ENCODE measurements at places on chromosomes 5 and 9. TPM values are rescaled to one million over a fixed set of nuclear protein-coding genes. Genes with fewer than 3 reads are reported as not detected.

The TMEM252 gene
- total RNA-seq, result not detected

- peaks cover 4% of the 10 kb centered on the region for H3K4me1 ChIP-seq
- H3K27ac ChIP-seq, result no peak overlapping the region
- no peak for DNase-seq
- no peaks in the 10 kb centered on the region for H3K27me3 ChIP-seq
- H3K4me3 ChIP-seq, result no peak overlapping the region
Measured at GRCh38 chr5:146203872-146204192, 427 bp downstream of the RBM27 start.

GRCh38 chr5:59486508-59486907 lies 407.0 kb downstream of the PDE4D start:
- peaks cover 12% of the 10 kb centered on the region for H3K4me1 ChIP-seq
- DNase-seq, result no peak
- H3K27ac ChIP-seq, result no peak overlapping the region
- H3K4me3 ChIP-seq, result no peak overlapping the region
- no peaks in the 10 kb centered on the region for H3K27me3 ChIP-seq

GRCh38 chr5:92455011-92455410 lies 1071.9 kb upstream of the ARRDC3 start:
- H3K36me3 ChIP-seq, result no peaks in the 10 kb centered on the region
- H3K27me3 ChIP-seq, result no peaks in the 10 kb centered on the region
- DNase-seq, result no peak
- H3K4me1 ChIP-seq, result no peaks in the 10 kb centered on the region

GRCh38 chr9:123825342-123826060 lies 104.4 kb downstream of the DENND1A start:
- no peak overlapping the region for H3K4me3 ChIP-seq
- no peaks in the 10 kb centered on the region for H3K27me3 ChIP-seq
- peaks cover 7% of the 10 kb centered on the region for H3K4me1 ChIP-seq
- H3K27ac ChIP-seq, result no peak overlapping the region
- DNase-seq, result no peak
- peaks cover 29% of the 10 kb centered on the region for H3K36me3 ChIP-seq

The OLFM1 gene
- 23.3 TPM for total RNA-seq

- H3K4me3 ChIP-seq, result no peak overlapping the region
- H3K27ac ChIP-seq, result no peak overlapping the region
- peaks cover 6% of the 10 kb centered on the region for H3K4me1 ChIP-seq
- no peaks in the 10 kb centered on the region for H3K27me3 ChIP-seq
Measured at GRCh38 chr5:41841325-41841724, 28.9 kb downstream of the OXCT1 start.

- DNase-seq, result no peak
- H3K4me1 ChIP-seq, result no peaks in the 10 kb centered on the region
- no peaks in the 10 kb centered on the region for H3K27me3 ChIP-seq
- H3K36me3 ChIP-seq, result no peaks in the 10 kb centered on the region
- H3K27ac ChIP-seq, result no peak overlapping the region
- H3K4me3 ChIP-seq, result no peak overlapping the region
Measured at GRCh38 chr9:88322906-88323566, 65.2 kb upstream of the SPIN1 start.

- H3K4me3 ChIP-seq, result peak overlapping the region; percentile 79
- no peak for DNase-seq
- H3K4me1 ChIP-seq, result peaks cover 63% of the 10 kb centered on the region
- no peaks in the 10 kb centered on the region for H3K27me3 ChIP-seq
- H3K27ac ChIP-seq, result peak overlapping the region; percentile 99
Measured at GRCh38 chr9:694403-695154, 146.9 kb upstream of the DMRT1 start.

- no peaks in the 10 kb centered on the region for H3K4me1 ChIP-seq
- H3K27me3 ChIP-seq, result no peaks in the 10 kb centered on the region
- peak overlapping the region; percentile 84 for H3K27ac ChIP-seq
- no peak overlapping the region for H3K4me3 ChIP-seq
- DNase-seq, result no peak
Measured at GRCh38 chr5:102309586-102309985, 13.5 kb upstream of the SLCO4C1 start.
